Hair follicular keratinocyte (primary cell): ENCODE measurements at places on chromosomes 4 and X. TPM values are rescaled to one million over a fixed set of nuclear protein-coding genes. Genes with fewer than 3 reads are reported as not detected.

Gene TRPC3
- total RNA-seq: not detected in 2 replicates

Gene ETDA
- total RNA-seq: not detected in 2 replicates

Gene SASH3
- not detected in 2 replicates for total RNA-seq

Gene TMPRSS11E
- 0.04 and 0.62 TPM in 2 replicates for total RNA-seq

Gene BTK
- 0.04 TPM in 1 of 2 replicates, not detected in the other for total RNA-seq

Gene CLCN3
- 16.3 and 20.1 TPM in 2 replicates for total RNA-seq

Gene FREM3
- not detected in 2 replicates for total RNA-seq

Gene PDZD11
- 59.8 and 76.5 TPM in 2 replicates for total RNA-seq

Gene ZNF275
- total RNA-seq: 4.5 and 5.2 TPM in 2 replicates

Gene EMCN
- not detected in 2 replicates for total RNA-seq

Gene GPR82
- not detected in 2 replicates for total RNA-seq

Gene XAGE2
- total RNA-seq: not detected in 2 replicates

Gene MAGEC1
- not detected in 2 replicates for total RNA-seq

Gene NIPAL1
- 9.4 and 13.7 TPM in 2 replicates for total RNA-seq

Gene GPR143
- 0.08 TPM in 1 of 2 replicates, not detected in the other for total RNA-seq

Gene CDS1
- 17.8 and 20.6 TPM in 2 replicates for total RNA-seq

Gene SPACA5
- not detected in 2 replicates for total RNA-seq

Gene EPGN
- 23.0 and 75.9 TPM in 2 replicates for total RNA-seq

Gene CFP
- not detected in 2 replicates for total RNA-seq

Gene PCDH18
- total RNA-seq: under 0.01 and 0.42 TPM in 2 replicates

Gene TAPT1
- total RNA-seq: 5.3 and 6.6 TPM in 2 replicates

Gene SLIT2
- 3.5 and 4.1 TPM in 2 replicates for total RNA-seq

Gene MAPK10
- 2.8 and 5.6 TPM in 2 replicates for total RNA-seq

Gene IL15
- total RNA-seq: 0.15 and 0.62 TPM in 2 replicates

Gene FAM9C
- not detected in 2 replicates for total RNA-seq

Gene MAGEA2
- total RNA-seq: not detected in 2 replicates

Gene MAGEA4
- total RNA-seq: not detected in 2 replicates

Gene TET2
- total RNA-seq: 5.2 and 5.7 TPM in 2 replicates

Gene GSX2
- total RNA-seq: not detected in 2 replicates

Gene AREG
- total RNA-seq: 1,201 and 2,086 TPM in 2 replicates

Gene TMEM271
- not detected in 2 replicates for total RNA-seq

Gene IGFBP7
- 384 and 793 TPM in 2 replicates for total RNA-seq

Gene PDCL2
- not detected in 2 replicates for total RNA-seq

Gene SPATA4
- 0.08 TPM in 1 of 2 replicates, not detected in the other for total RNA-seq

Gene HNRNPH2
- 35.5 and 40.4 TPM in 2 replicates for total RNA-seq

Gene ACOX3
- 24.9 and 30.6 TPM in 2 replicates for total RNA-seq

Gene MBNL3
- total RNA-seq: 6.8 TPM in 2 replicates

Gene RIBC1
- total RNA-seq: 1.0 and 1.3 TPM in 2 replicates
